Testis (tissue), 5 donors: ENCODE measurements at places on chromosomes 11 and 22.

- DNase-seq = no peak
Measured at GRCh38 chr11:122042981-122043380, 73.0 kb downstream of the BLID start.

GRCh38 chr22:22171357-22172218 is 73.0 kb upstream of the VPREB1 start:
- peak; percentile 40 for DNase-seq

GRCh38 chr22:30870451-30871345 is 97.9 kb downstream of the MORC2 start:
- no peak for DNase-seq

DNA sequence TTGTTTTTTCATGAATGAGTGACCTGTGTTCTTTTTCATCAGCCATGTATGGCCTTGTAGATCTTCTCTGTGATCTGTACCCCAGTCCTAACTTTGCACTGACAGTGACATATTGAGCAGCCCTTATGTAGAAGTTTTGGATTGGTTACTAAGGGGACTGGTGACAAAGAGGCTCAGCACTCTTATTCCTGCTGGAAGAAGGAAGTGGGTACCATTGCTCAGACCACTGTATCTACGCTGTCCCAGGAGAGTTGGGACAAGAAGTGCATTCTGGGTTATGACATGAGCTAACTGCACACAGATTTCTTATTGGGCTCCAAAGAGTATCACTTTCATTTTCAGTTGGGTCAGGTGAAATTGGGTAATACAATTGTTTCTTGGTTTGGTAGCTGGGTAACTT is 107.8 kb upstream of the RASSF10 start:
- DNase-seq = no peak

DNA sequence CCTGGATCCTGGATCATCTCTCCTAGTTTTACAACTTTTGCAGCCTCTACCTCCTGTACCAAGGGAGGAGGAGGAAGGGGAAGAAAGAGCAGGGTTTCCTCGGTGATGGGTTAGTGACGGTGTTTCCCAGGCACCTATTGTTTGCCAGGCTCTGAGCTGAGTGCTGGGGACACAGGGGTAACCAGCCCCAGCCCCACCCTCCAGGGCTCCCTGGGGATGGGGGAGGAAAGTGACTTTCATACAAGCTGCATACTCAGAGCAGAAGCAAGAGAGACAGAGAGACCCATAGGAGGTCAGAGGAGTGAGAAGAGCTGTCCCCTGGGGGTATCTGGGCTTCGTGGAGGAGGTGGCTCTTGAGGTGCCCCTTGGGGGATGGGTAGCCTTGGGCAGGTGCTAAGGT is 89.4 kb upstream of the THY1 start:
- DNase-seq = no peak

GRCh38 chr11:63014408-63015055 is 1.1 kb downstream of the SLC22A8 start:
- no peak for DNase-seq

- DNase-seq = peak; percentile 87
Measured at GRCh38 chr11:61961570-61962212, 5.7 kb downstream of the FTH1 start.

DNA sequence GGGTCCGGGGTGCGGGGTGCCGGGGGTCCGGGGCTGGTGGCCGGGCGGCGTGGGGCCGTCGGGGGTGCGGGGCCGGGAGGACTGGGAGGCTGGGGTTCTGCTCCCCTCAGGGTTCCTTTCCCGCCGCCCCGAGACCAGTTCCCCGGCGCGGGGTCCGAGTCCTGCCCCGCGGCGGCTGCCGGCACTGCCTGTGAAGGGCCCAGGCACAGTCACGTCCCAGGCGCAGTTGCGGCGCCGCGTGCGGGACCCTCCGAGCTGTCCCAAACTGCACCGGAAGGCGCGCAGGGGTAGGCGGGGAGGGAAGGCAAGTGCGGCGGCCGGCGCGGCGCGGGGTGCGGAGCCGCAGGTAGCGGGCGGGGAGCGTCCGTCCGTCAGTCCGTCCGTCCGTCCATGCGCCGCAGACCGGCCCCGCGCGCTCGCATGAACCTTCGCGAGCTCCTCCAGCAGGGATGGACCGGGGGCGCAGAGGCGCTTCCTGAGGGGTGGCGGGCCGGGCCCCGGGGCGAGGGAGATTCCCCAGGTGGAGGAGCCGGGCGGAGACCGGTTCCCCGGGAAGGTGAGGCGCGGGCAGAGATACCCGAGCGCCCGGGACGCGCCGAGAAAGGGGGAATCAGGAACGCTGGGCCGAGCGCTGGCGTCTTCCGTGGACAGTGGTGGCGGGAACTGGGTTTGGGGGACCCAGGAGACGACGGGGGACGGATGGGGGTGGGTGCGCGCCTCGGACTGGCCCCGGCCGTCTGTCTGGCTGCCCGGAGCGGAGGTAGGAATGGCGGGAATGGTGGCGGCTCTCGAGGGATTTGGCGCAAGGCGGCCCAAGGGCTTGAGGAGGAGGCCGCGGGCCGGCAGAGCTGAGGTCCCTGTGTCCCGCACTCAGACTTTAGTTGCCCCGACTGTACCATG is 3.1 kb upstream of the ADORA2A start:
- no peak for DNase-seq

DNA sequence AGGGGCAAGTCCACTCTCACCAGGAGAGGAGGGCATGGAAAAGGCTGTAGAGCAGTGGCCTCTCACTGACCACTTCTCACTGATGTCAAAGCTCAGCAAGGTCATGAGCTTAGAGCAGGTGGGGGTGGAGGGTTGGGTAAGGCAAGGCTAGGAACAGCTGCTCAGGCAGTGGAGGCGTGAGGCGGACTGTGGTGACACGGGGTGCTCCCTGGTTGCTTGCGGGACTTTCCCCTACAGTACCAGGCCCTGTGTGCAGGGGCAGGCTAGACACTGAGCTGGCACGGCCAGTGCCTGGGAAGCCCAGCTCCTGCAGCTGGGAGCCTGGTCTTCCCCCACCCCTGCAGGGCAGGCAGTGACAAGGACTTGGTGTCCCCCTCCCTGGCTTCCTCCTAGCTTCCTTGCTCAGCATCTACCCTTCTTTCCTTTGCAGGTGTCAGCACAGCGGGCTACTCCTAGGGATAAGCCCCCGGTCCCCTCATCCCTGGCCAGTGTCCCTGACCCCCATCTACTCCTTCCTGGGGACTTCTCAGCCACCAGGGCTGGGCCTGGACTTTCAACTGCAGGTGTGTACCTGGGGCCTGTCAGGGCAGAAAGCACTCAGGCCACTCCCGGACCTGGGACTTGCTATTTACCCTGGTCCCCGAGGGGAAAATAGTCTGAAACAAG is 45.6 kb downstream of the PISD start:
- no peak for DNase-seq

- DNase-seq = peak; percentile 79
Measured at GRCh38 chr11:69497221-69497787, 15.8 kb downstream of the LINC01488 start.

DNA sequence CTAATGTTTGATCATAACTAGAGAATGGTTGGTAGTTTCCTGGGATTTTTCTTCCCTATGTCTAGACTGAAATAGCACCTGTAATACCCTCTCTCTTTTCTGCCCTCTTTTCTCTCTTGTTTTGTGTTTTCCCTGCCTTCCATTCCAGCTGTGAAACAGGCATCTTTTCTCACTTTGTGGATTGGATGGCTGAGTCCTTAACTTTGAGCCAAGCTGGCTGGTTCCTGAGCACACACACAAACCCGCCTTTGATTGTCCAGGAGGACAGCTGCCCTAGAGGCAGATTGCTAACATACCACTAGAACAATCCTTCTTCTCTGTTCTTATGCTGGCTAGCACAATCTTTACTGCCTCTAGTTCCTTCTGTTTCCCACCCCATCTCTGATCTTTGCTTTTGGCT is 17.7 kb downstream of the CTNND1 start:
- DNase-seq = peak; percentile 62

GRCh38 chr11:68471360-68472340 is 11.1 kb downstream of the PPP6R3 start:
- DNase-seq = no peak

- no peak for DNase-seq
Measured at GRCh38 chr11:68796801-68797200, 44.9 kb downstream of the CPT1A start.

- DNase-seq = no peak
Measured at GRCh38 chr11:38339835-38340440, 1741.9 kb upstream of the RAG2 start.

- no peak for DNase-seq
Measured at GRCh38 chr11:103892603-103893002, 143.8 kb upstream of the DDI1 start.
